NCI-H2029 treated with DMSO at 0.1 percent for 48 hours (cell line): ENCODE measurements at places on chromosomes 1 and 21.

DNA sequence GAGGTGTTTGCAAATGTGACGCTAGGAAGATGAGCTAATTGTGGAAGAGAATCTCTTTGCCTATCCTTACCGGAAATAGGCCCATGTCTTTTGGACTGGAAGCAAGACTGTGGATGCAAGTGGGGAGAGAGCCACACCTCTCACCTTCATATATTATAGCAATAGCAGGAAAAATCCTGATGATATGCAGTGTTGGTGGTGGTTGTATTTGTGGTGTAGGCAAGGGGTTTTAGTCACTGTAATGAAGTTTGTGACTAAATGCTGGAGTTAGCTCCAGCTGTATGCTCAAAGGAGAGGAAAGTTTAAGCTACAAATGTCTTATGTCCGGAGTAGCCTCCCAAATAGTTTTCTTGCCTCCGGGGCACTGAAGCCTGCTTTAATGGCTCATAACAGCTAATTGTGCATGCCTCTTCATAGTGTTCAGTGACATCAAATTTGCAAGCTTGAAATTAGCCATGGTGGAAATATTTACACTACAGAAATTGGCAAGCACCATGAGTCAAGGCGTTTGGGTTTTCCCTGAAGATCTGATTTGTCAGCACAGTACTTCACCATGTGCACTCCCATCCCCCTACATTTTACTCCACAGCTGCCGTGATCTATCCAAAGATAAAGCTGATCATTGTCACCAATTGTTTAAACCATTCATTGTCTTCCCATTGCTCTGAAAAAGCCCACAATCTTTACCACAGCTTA, 102.6 kb upstream of the ZNF644 start:
- no peak for DNase-seq

- DNase-seq = no peak
Observed at GRCh38 chr1:39462074-39462473, 29.4 kb upstream of the BMP8A start.

GRCh38 chr1:172845371-172845770, 186.5 kb downstream of the FASLG start:
- DNase-seq = no peak

DNA sequence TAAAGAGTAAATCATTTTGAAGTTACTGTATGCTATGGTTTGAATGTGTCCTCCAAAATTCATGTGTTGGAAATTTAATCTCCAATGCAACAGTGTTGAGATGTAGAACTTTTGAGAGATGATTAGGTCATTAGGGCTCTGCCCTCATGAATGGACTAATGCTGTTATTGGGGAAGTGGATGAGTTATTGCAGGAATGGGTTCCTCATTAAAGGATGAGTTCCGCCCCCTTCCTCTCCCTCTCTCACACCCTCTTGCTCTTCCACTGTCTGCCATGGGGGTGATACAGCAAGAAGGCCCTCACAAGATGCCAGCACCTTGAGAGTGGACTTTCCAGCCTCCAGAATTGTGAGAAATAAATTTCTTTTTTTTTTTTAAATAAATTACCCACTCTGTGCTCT, 97.6 kb downstream of the ATP1A1 start:
- no peak for DNase-seq

- DNase-seq = no peak
Observed at GRCh38 chr1:18644973-18645746, 14.5 kb downstream of the PAX7 start.

DNA sequence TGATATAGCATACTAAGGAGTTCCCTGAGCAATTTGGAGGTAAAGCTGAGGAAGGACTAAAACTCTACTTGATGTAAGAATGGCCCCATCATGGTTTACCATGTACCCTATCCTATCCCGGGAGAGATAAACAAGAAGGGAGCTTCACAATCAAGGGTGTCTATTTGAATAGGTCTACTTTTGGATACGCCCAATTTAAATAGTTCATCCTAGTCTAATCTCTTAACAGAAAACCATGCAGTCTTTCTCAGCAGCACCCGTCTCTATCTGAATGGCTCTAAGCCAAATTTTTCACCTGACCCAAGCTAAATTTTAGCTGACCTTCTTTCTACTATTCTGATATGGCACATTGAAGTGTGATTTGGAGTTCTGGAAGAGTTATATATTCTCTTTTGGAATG, 122.0 kb downstream of the TNNI3K start:
- no peak for DNase-seq

GRCh38 chr1:172754609-172755008, 95.7 kb downstream of the FASLG start:
- DNase-seq = no peak

DNA sequence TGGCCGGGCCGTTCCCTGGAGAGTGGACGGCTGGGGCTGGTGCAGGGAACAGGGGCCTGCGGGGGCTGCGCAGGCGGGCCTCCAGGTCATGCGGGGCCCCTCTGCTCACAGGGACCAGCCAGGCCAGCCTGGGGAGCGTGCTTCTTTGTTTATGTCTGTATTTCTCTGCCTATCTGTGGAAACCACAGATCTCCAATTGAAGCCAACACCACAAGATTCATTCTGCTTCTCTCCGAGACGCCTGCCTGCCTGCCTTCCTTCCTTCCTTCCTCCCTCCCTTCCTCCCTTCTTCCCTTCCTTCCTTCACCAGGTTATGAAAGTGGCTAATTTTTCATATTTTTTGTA, 39.9 kb upstream of the HMGN1 start:
- DNase-seq = no peak
